NCI-H187 (cell line): ENCODE measurements at places on chromosomes 7 and 10.

DNA sequence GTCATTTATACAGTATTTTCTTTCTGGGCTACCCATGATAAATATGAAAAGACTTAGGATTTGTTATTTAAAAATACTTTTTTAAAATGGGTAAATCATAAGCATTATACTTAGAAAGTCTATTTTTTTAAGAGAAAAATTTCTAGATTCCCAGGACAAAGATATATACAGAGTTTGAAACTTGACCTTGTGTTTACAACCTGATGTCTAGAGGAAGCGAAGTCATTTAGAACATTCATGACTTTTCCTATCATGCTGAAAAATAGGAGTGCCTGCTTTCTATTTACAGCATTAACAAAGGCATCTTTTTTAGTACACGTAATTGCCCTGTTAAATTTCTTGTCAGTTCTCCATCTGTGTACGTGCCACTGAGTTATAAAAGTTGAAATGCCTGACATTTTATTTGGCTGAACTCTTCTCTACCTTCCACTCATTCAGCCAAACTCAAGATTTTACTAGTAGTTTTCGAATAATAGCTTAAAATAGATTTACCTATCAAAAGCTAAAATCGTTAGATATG lies 23.0 kb downstream of the GNAT3 start:
- DNase-seq = no peak

DNA sequence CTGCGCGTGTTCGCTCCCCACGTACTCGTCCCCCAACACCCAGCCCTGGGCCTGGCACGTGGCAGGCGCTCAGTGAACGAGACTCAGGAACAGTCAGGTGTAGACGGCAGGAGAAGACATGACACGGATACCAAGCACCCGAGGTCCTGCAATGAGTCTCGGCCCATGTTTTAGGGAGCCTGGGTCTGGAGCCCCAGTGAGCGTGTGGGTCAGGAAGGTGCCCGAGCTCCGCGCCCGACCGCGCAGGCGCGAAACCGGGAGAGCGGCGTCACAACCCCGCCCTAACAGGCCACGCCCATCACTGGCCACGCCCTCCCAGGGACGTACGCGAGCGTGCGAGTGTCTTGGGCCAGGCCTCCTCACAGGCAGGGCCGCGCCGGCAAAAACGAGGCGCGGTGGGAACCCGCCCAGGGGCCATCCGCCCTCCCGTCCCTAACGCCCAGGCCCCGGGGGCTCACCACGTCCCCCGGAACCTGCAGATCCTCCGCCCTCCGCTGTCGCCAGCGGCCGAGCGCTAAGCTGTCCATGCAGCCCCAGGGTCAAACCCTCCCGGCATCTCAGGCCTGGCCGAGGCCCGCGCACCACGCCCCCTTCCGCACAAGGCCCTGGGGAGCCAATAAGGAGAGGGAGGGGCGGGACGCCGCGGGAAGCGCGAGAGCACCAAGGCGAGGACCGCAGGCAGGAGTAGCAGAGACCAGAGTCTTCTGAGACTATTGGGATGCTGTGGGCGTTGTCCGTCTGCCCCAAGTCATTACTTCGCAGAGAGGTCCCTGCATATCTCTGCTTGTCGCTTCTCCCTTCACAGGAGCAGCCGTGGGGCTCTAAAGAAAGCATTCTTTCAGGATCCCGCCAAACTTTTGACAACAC lies at the start of gene C10orf143:
C10orf143 (minus strand) TSS at position 585 of the 867 bp plus-strand sequence; CDS start at position 527, 58 bp downstream.
- peak; percentile 83 for DNase-seq

DNA sequence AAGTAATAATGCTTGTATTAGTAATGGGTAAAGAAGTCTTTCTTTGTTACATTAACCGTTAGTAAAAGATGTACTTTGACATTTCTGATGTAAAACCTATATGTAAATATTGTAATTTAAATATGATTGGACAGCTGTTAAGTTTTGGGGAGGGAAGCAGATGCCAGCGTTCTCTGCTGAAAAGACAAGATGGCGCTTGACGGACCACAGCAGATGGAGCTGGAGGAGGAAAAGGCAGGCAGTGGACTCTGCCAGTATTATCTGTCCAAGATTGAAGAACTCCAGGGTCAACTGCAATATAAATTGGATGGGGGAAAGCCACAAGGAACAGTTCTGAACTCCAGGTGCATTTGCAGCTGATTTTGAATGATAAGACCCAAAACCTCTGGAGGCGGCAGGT lies 86.9 kb downstream of the ZNRF2 start:
- DNase-seq = no peak

GRCh38 chr7:127035203-127035849 lies 217.4 kb downstream of the GRM8 start:
- DNase-seq = no peak

DNA sequence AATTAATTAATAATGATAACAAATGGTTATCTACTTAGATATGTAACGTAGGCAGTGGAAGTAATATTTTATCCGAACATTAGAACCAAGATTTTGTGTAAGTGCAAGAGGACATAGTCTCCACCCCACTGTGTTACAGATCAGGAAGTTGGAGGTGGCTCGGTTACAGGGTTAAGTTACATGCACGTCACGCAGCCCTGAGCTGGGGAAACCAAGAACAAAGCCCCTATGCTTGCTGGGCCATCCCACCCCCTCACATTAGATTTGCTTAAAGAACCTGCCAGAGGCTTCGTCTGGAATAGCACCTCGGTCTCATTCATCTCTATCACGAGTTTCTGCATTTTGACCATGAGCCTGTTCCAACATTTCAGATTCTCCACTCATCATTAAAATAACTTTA lies 214.1 kb downstream of the ADARB2 start:
- DNase-seq = no peak

- no peak for DNase-seq
Observed at GRCh38 chr10:61130366-61130765, 186.4 kb upstream of the RHOBTB1 start.

- no peak for DNase-seq
Observed at GRCh38 chr10:107616031-107616430, 451.5 kb upstream of the SORCS1 start.

- DNase-seq = no peak
Observed at GRCh38 chr7:111499027-111499426, 63.3 kb downstream of the IMMP2L start.

GRCh38 chr10:62748386-62748785 lies 56.1 kb upstream of the ADO start:
- no peak for DNase-seq

DNA sequence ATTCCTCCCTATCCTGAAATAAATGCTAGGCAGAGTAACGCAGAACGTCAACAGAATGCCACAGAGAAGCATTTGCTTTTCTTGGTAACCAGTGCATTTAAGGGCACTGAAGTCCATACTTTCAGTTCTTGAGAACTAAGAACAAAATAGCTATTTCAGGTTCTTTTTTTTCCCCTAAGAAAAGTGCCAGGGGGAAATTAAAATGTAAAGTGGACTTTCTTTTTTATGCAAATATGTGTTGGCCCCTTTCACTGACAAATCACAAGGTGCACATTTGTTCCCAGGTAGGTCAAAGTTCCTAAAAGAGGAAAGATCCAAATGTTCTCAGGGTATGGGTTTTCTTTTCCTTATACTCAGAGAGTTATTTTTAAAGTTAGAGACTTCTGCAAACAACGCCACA lies 151.5 kb downstream of the HPSE2 start:
- DNase-seq = no peak

DNA sequence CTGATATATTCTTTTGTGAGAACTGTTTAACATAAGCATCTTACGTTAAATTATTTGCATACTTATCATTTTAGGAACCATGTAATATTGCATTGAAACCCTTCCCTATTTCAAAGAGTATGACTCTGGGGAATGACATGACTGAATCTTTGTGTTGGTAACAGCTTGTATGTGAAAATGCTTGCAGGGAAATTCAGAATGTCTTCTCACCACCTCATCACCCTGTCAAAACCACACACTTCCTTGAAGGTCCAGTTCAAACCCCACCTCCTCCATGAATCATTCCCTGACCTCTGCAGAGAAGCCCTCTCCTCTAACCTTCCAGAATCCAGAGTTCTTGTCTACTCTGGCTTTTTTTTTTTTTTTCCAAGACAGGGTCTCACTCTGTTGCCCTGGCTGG lies 26.3 kb upstream of the NKX2-3 start:
- DNase-seq = no peak

DNA sequence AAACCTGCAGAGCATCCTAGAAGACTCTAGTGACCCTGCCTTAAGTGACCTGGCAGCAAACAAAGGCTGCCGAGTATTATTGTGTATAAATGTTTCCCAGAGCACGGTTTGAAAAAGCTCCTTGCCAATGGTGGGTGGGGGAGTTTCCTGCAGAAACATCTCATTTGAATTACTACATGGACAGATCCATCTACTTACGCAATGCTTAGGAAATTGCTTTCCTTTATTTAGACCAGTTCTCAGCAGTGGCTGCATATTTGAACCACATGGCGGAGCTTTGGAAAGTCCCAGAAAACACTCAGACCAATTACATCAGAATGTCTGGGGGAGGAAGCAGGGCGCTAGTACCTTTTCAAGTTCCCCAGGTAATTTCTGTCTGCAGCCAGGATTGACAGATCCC lies 560.9 kb downstream of the SDK1 start:
- DNase-seq = no peak

DNA sequence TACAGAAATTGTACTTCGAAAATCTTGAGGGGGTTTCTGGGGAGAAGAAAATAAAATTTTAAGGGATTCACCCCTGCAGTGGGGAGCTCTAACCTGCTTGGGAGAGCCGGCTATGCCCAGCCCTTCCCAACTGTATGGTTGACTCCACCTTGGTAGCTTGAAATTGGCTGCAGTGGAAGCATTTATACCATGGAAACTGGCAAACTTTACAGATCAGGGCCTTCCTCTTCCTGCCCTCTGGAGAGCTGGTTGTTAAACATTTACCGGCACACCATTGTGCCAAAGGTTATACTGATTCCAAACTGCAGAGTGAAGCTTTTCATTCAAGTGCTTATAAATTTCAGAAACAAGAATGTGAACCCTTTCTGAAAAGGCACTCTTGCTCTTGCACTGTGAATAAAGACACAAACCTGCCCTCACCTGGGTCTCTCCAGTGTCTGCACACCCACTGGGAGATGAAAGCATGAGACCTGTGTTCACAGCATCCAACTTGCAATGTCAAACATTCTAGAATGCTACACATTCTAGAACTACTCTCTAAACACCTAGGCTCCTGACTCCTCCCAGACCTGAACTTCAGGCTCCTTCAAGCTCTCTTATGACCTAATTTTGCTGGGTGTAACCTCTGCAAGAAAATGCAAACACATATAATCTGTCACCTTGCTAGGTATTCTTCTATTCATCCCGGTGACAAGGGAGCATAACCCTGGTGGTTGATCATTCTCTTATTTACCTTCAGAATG lies 44.7 kb downstream of the ABLIM1 start:
- DNase-seq = no peak

- DNase-seq = no peak
Observed at GRCh38 chr7:83956104-83956503, 238.5 kb downstream of the SEMA3A start.

GRCh38 chr10:122376364-122376961 lies 2.0 kb downstream of the PLEKHA1 start:
- DNase-seq = no peak

- peak; percentile 95 for DNase-seq
Observed at GRCh38 chr7:139560678-139561077, 37.2 kb downstream of the CLEC2L start.

DNA sequence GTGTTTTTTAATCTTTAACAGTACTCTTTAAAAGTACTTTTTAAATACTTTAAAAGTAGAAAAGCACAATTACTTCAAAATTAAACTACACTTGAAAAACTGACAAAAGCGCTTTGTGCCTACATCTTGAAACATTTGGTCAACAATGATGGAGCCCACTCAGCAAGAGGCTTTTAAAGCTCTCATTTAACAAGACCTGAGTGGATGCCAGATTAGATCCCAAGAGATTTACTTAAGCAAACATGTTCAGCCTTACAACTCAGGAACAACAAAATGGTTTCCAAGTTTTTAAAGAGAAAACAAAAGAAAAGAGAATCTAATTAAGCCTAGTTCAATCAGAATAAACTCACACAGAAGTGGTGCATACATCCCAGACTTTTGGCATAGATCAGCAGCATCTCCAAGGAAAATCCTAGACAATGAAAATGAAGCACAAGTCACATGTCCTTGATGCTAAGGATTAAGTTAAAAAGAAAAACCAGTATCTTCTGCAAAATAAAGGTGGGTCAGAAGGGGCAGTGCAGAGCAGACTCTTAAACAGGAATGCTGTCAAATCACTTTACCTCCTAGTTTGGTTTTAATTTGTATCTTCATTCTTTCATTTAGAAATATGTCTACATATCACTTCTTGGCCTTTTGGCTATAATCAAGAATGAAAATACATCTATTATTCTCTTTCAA lies 26.2 kb downstream of the HIBADH start:
- peak; percentile 4 for DNase-seq

GRCh38 chr7:130210181-130210935 lies 2.7 kb downstream of the SSMEM1 start:
- no peak for DNase-seq

DNA sequence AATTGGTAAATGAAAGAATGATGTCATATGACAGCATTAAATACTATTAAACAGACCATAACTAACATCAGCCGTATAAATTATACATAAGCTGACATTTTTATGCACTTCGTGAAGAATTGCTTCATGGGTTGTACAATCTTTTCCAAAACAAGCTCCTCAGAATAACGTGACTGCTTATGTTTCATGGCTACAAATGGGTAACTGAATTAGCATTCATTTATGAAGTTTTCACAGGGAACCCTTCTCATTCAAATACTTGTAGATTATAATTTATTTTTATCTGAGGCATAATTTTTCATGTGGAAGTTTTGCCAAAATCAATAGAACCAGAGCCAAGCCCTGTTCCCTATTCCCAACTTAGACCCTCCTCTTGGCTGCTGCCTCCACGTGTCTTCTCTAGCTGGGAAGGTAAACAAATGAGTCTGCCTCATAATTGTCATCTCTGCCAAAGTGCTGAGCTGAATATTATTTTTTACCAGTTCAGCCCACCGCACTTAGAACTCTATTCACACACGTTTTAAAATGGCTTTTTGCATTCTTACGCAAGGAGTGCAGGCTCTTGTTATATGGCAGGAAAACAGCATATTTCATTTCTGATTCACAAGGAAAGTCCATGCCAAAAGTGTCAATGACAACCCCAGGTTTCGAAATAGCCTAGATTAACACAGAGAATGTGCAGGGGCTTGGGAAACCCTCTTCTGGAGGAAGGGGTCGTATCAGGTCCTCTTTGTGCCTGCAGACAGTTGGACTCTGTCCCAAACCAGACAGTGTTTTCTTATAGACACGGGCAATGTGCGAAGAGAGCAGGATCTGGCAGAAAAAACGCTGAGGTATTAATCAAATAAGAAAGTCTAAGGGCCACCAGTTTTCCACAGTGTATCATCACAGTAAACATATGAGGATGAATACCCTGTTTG lies 370.7 kb upstream of the MGMT start:
- no peak for DNase-seq

GRCh38 chr7:134031835-134032617 lies 95.1 kb upstream of the LRGUK start:
- DNase-seq = no peak

GRCh38 chr10:61975391-61975932 lies 74.0 kb downstream of the ARID5B start:
- DNase-seq = no peak

DNA sequence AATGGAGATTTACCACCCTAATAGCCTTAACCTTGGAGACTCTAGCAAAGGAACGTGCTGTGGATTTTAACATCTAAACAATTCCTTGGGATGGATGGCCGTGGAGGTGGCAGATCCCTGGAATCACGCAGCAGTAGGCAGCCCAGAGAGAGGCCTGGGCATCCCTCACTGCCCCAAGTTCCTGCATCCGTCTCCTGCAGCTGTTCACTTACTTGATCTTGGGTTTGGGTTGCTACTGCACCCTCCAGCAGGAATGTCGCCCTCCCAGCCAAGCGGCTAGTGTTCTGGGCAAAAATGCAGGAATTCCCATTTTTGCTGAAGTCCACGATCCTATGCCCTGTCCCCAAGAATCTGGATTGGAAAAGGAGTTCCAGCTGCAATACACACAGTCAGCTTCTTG lies 166.7 kb upstream of the SH2B2 start:
- no peak for DNase-seq
